Left lung (tissue), 14 donors: ENCODE measurements at places on chromosomes 7 and 10. TPM values are rescaled to one million over a fixed set of nuclear protein-coding genes. Genes with fewer than 3 reads are reported as not detected.

GRCh38 chr10:62450912-62451610 lies 76.9 kb downstream of the ZNF365 start:
- H3K4me1 ChIP-seq: peaks cover 15% of the 10 kb centered on the region
- no peak overlapping the region for H3K4me3 ChIP-seq
- H3K27me3 ChIP-seq: no peaks in the 10 kb centered on the region
- no peak overlapping the region for H3K27ac ChIP-seq

The MRPS33 gene
- total RNA-seq: 48.0 TPM

DNA sequence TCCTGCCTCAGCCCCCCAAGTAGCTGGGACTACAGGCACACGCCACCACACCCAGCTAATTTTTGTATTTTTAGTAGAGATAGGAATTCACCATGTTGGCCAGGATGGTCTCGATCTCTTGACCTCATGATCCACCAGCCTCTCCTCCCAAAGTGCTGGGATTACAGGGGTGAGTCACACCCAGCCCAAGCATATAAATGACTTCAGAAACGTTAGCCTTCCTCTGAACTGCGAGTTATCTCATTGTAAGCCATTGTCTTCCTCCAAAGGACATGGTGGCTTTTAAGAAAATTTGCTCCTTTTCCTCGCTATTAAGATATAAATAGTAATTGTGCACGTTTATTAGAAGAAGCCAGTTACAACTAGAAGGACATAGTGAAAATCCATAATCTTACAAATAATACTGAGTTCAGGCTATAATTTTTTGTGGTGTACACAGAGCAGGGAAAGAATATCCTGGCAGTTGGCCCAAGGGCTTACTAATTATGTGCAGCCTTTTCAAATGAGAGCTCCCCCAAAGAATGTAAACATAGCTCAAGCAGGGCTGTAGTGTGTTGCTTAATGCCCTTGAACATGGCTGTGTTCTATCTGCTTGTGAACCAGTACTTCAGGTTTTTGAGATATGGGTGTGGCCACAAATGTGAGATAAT lies 495.8 kb downstream of the PARD3 start:
- peak overlapping the region; percentile 63 for H3K27ac ChIP-seq
- no peaks in the 10 kb centered on the region for H3K27me3 ChIP-seq
- peak; percentile 90 for DNase-seq
- H3K36me3 ChIP-seq: no peaks in the 10 kb centered on the region

DNA sequence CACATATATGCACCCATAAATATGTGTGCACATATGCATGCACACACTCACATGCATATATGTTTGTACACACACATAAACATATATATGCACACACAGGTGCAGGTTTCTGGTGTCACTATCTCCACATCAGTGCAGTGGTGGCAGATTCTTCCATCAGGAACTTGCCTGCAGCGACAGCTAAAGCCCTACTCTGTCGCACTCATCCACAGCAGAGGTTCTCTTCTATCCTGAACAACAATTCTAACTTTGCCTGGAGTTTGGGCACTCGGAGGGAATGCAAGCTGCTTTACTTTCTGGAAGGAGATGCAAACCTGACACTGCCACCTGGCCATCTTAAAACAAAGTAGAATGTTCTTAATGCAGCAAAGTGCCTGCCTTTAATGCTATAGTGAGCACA lies 745.8 kb downstream of the GRID1 start:
- H3K4me3 ChIP-seq: no peak overlapping the region
- no peaks in the 10 kb centered on the region for H3K27me3 ChIP-seq
- H3K4me1 ChIP-seq: no peaks in the 10 kb centered on the region
- no peak overlapping the region for H3K27ac ChIP-seq
- H3K36me3 ChIP-seq: no peaks in the 10 kb centered on the region
- no peak for DNase-seq

GRCh38 chr7:81605493-81605892 lies 164.4 kb downstream of the HGF start:
- no peaks in the 10 kb centered on the region for H3K36me3 ChIP-seq
- no peak overlapping the region for H3K4me3 ChIP-seq
- H3K27ac ChIP-seq: no peak overlapping the region
- DNase-seq: no peak

GRCh38 chr10:17412323-17412722 lies 42.1 kb downstream of the ST8SIA6 start:
- no peaks in the 10 kb centered on the region for H3K36me3 ChIP-seq
- H3K4me1 ChIP-seq: no peaks in the 10 kb centered on the region
- H3K27me3 ChIP-seq: no peaks in the 10 kb centered on the region
- no peak overlapping the region for H3K4me3 ChIP-seq
- H3K27ac ChIP-seq: no peak overlapping the region

The GPR37 gene
- 2.5 TPM for total RNA-seq

The KCNMA1 gene
- total RNA-seq: 14.8 TPM
